ENCODE measurements at places on chromosomes 4 and X. TPM values are rescaled to one million over a fixed set of nuclear protein-coding genes. Genes with fewer than 3 reads are reported as not detected.

The RTL3 gene
- total RNA-seq: not detected

The TLR3 gene
- 22.7 TPM for total RNA-seq

The AFM gene
- not detected for total RNA-seq

The CLTRN gene
- total RNA-seq: 30.7 TPM

The FGFBP2 gene
- 0.72 TPM for total RNA-seq

The DDIT4L gene
- 6.1 TPM for total RNA-seq

The HDAC8 gene
- total RNA-seq: 32.9 TPM

The MTNR1A gene
- 1.5 TPM for total RNA-seq

The OPRPN gene
- total RNA-seq: not detected

The MAOB gene
- total RNA-seq: 58.5 TPM

The USP51 gene
- total RNA-seq: 4.6 TPM

Measured in kidney (tissue), 22 donors.